A172 (cell line): ENCODE measurements at places on chromosomes 11 and 22. TPM values are rescaled to one million over a fixed set of nuclear protein-coding genes. Genes with fewer than 3 reads are reported as not detected.

The ARHGAP8 gene
- total RNA-seq: not detected in 2 replicates

The ANO9 gene
- total RNA-seq: 0.19 TPM in 1 of 2 replicates, not detected in the other

The NXPE2 gene
- total RNA-seq: not detected in 2 replicates

The GRAP2 gene
- total RNA-seq: not detected in 2 replicates

The P2RY2 gene
- not detected in 2 replicates for total RNA-seq

The TMEM9B gene
- 61.6 and 66.5 TPM in 2 replicates for total RNA-seq

The SWAP70 gene
- total RNA-seq: 43.2 and 54.7 TPM in 2 replicates

The NECTIN1 gene
- 2.9 and 3.0 TPM in 2 replicates for total RNA-seq

The OR52I2 gene
- not detected in 2 replicates for total RNA-seq

The HTR3A gene
- not detected in 2 replicates for total RNA-seq

The GAL3ST1 gene
- total RNA-seq: 0.38 TPM in 1 of 2 replicates, not detected in the other

The C22orf23 gene
- 0.10 TPM in 1 of 2 replicates, not detected in the other for total RNA-seq

The NXPE1 gene
- 0.05 TPM in 1 of 2 replicates, not detected in the other for total RNA-seq

DNA sequence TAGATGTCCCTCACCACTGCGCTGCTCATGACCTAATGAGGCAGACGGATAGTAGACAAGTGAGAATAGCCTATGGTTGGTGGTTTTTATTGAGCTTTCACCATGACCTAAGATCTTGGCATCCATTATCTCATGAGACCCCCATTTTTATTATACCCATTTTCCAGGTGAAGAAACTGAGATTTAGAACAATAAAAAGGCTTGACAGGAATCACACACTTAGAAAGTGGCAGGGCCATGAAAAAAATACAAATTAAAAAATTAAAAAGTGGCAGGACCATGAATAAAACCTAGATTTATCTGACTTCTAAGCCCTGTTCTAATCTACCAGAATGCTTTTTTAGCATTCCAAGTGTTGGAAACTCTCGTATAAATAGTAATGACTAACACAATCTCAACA, 1.1 kb downstream of the LRRC55 start:
- no peak for DNase-seq

DNA sequence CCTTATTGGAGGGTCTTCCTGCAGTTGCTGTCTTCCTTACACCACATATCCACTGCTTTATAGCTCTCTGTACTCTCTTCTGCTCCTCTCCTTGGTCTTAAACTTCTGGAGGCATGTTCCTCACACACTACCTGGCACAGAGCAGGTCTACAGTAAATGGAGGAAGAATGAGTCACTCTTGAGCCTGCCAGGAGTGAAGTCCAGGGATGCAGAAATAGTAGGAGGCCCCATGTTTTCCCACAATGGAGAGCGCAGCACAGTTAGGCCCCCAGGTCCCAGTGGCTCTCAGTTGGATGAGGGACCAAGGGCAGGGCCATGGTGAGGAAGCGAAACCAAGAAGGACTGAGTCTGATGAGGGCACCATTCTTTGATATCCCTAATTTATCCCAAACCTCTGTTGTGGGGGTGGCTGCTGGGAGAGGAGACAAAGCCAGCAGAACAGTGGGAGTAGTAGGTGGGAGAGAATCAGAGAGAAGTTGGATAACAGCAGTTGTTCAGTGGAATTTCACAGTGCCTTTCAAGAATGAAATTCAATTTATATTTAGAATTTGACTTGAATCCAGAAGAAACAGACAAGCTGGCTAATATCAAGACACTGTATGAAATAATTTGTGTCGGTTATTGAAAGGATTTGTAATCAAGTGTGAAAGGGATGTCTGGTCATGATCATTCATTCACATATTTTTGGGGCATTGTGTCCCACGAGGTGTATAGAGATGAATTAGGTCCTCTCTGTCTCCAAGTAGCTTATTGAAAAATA, 187.8 kb downstream of the HIPK3 start:
- no peak for DNase-seq

GRCh38 chr11:69498614-69499175, 17.2 kb downstream of the LINC01488 start:
- no peak for DNase-seq

- DNase-seq: peak; percentile 61
Observed at GRCh38 chr11:117199053-117199915, at the start of gene TAGLN. TSS of gene TAGLN (plus strand) at chr11:117199370. CDS start at chr11:117203014, 3,644 bp downstream.

GRCh38 chr22:39350757-39351688, 1.2 kb downstream of the SYNGR1 start:
- DNase-seq: no peak

GRCh38 chr11:34341931-34342533, 15.8 kb downstream of the ABTB2 start:
- peak; percentile 36 for DNase-seq

- no peak for DNase-seq
Observed at GRCh38 chr11:95835351-95835750, 45.1 kb downstream of the CEP57 start.

DNA sequence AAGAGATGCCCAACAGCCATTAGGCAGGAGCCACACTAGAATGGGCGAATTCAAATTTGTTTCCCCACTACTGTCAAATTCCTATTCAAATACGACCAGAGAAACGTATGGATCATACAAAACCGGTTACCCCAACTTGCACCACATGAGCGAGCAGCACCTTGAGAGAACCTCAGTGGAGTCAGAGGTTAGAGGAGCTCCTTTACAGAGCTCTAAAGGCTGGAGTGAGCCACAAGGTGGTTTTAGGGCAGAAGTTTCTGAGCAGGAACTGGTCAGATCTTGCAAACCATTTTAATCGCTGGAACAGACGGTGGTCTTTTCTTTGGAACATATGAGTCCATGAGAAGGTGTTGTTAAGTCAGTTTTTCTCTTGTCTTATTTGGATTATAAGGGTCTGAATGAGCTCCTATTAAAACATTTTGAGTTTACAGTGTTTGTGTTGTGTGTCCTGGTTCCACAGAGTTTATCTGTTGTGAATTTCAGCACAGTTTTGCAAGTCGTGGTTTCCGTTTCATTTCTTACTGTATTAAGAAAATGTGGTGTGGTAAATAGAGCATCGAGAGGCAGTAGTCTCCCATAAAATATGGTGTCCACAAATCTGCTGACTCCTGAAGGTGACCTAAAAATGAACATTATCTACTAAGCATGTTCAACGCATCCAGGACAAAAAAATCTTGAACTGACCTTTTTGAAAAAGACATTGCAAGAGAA, 471.7 kb downstream of the NTM start:
- no peak for DNase-seq

DNA sequence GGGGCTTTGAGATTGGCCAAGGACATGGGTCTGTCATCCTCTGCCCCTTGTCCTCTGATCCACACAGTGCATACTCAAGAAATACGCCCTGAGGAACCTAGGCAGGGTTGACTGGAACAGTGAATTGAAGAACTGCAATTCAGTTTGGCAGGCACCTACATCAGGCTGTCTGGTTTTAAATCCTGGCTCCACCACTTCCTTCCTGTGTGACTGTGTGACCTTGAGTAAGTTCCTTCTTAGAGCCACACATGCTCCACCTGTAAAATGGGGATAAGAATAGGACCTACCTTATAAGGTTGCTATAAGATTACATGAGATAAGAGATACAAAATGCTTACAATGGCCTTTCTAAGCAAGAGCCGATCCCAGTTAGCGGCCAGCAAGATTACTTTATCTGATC, 15.8 kb upstream of the TCF20 start:
- no peak for DNase-seq

DNA sequence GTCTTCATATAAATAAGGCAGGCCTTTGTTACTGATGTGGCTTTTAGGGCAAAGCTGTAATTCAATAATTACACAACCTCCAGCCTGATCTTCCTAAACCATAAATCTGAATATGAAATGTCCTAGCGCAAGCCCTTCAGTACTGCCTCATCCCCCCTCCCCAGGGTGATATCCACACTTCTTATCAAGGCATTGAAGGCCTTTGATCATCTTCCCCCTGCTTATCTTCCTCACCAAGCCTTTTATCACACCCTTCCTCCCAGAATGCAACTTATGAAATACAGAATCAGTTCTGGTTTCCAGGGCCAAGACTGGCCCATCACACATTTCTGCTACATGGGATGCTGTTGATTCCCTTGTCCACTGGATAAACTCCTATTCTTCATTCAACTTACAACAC, 12.1 kb downstream of the SPON1 start:
- no peak for DNase-seq

GRCh38 chr11:66871521-66871901, 14.6 kb downstream of the LRFN4 start:
- DNase-seq: no peak

GRCh38 chr11:73343076-73343873, 32.9 kb upstream of the RELT start:
- DNase-seq: no peak

- DNase-seq: no peak
Observed at GRCh38 chr22:17305076-17305475, 64.2 kb upstream of the CECR2 start.

DNA sequence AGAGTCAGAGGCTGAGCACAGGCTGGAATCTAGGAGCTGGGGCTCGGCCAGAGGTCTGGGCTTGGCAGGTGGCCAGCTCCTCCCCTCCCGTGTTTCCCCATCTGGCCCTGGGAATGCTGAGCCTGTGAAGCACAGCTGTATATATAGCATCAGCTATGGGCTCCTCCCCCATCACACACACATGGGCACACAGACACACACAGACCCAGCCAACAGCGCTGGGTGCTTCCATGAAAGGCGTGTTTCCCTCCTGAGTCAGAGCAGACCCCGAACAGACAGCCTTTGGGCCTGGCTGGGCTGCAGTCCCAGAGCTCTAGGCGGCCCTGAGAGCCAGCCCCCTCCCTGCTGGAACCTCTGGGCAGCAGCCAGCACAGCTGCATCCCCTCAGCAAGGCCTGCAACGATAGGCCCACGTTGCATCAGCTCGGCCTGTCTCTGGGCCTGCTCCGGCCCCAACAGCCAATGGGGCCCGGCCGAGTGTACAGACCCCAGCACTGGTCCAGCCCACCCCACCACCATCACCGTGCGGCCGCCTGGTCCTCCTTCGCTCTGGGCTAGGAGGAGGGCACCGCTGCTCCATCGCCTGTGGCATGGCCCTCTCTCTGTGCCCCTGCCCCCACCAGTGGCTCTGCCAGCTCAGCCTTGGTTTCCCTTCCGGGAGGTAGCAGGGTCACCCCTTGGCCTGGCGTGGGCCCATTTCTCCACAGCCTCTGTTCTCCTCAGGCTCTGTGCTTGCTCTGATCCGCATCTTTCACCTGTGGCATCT, 7.6 kb upstream of the SERPINH1 start:
- DNase-seq: peak; percentile 46

GRCh38 chr11:93209466-93209865, 11.7 kb upstream of the SLC36A4 start:
- no peak for DNase-seq

DNA sequence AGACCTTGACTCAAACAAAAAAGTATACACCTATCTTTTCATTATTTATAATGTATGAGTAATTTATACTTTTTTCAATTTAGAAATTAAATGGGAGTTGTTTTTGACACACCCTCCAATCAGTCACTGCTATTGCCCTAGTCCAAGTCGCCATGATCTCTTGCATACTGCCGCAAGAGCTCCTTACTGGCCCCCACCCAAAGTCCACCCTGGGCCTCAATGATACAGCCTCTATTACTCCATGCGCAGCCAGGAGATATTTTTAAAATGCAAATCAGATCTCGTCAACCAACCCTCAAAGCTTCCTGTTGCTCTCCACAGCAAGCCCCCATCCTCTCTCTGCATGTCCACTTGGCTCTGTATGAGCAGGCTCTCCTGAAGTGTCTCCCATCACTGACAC, 12.8 kb upstream of the LMO1 start:
- no peak for DNase-seq

- no peak for DNase-seq
Observed at GRCh38 chr11:36044636-36045035, 100.8 kb downstream of the LDLRAD3 start.
